ENCODE measurements at places on chromosomes 2 and 18. TPM values are rescaled to one million over a fixed set of nuclear protein-coding genes. Genes with fewer than 3 reads are reported as not detected.

Gene UGT1A4
- total RNA-seq, result not detected

Gene TRAK2
- total RNA-seq, result 87.7 TPM

Gene NOSTRIN
- total RNA-seq, result 8.8 TPM

Gene CRACDL
- 4.6 TPM for total RNA-seq

Gene NDUFV2
- total RNA-seq, result 132 TPM

Gene EFEMP1
- 228 TPM for total RNA-seq

Gene SLC23A3
- total RNA-seq, result 1.3 TPM
